ENCODE measurements at places on chromosomes 7 and 10.

GRCh38 chr7:138756591-138757242, 41.1 kb upstream of the TMEM213 start:
- no peak for DNase-seq

- DNase-seq, result no peak
Observed at GRCh38 chr10:31102421-31102820, 70.8 kb upstream of the ZNF438 start.

- DNase-seq, result no peak
Observed at GRCh38 chr7:150621376-150621775, 10.8 kb downstream of the GIMAP6 start.

- DNase-seq, result no peak
Observed at GRCh38 chr7:43824963-43825362, 44.4 kb downstream of the MRPS24 start.

DNA sequence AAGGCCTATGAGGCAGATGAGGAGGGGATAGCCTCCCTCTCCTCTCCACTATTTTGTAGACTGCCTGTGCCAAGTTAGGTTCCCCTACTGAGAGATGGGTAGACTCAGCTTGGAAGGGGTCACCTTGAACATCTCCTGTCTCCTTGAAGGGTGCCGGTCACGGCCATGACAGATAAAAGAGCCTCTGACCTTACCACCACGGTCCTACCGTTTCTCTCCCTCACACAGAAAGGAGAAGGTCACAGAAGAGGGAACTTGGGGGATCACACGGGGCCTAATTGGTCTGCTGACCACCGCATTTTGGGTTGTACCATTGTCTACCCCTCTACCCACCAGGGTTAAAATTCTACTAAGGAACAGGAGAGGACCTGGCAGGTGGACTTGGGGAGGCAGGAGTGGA, 17.0 kb downstream of the PRSS2 start:
- no peak for DNase-seq

- no peak for DNase-seq
Observed at GRCh38 chr7:107145067-107145838, 23.6 kb upstream of the HBP1 start.

- DNase-seq, result no peak
Observed at GRCh38 chr7:41142904-41143473, 559.9 kb downstream of the INHBA start.

DNA sequence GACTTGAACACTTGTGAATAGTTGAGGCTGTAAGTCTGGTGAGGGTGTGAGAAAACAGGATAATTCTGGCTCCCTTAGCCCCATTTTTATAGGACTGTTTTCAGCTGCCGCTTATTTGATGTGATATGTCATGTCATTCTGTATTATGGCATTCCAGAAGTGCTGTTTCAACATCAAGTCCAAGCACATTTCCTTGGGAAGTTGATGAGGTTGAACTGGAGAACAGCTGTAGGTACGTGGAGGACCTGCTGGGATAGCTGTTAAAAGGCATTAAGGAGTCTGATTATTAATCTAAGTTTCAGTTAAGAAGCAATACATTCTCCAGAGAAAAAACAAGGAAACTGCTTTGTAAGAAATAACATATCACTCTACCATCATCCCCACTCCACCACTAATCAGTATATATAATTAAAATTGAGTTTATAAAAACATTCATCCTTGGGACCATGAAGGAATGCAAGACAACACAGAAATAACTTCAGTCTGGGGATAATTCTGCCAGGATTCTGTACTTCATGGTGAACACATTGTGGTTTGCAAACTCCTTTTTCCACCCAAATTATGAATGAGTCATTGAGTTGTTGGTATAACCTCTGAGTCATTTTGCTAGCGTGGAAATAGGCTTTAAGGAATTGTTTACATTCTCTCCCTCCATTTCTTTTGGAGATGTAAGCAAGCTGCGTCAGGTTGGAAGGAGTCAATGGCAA, 39.9 kb upstream of the TMEM229A start:
- DNase-seq, result no peak

Measured in HAP-1 (cell line).